ENCODE measurements at places on chromosomes 1 and 21. TPM values are rescaled to one million over a fixed set of nuclear protein-coding genes. Genes with fewer than 3 reads are reported as not detected.
A peak's percentile ranks its signal among the peaks of the same experiment; 100 is the strongest.

- no peak for DNase-seq
Observed at GRCh38 chr1:28298438-28298837, 30.4 kb upstream of the MED18 start.

GRCh38 chr1:40036574-40036973, 4.0 kb upstream of the CAP1 start:
- peak; percentile 53 for DNase-seq

DNA sequence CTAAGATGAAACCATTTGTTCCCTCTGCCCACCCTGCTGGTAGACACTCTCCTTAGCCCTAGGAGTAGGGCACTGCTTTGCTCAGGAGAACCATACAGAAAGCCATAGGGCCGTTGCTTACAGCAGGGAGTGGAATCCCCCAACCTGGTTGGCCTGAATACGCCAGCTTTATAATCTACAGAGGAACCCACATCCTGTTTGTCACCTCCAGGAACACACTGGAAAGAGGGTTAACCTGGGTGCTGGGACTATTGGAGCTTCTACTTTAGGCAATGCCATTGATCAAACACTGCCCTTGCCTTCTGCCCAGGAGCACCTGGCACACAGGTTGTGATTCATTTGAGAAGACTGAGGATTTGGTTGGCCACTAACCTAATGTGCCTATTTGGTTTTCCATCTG, 124.8 kb downstream of the TNR start:
- DNase-seq = no peak

TRIM45 gene
- total RNA-seq = 106 TPM

GRCh38 chr1:248842781-248843331, 4.8 kb downstream of the ZNF672 start:
- DNase-seq = no peak

GRCh38 chr21:44289381-44290010, 3.8 kb downstream of the AIRE start:
- DNase-seq = no peak

GRCh38 chr1:87051965-87052364, 137.5 kb downstream of the HS2ST1 start:
- no peak for DNase-seq

CAMK2N1 gene
- total RNA-seq = 126 TPM

DNA sequence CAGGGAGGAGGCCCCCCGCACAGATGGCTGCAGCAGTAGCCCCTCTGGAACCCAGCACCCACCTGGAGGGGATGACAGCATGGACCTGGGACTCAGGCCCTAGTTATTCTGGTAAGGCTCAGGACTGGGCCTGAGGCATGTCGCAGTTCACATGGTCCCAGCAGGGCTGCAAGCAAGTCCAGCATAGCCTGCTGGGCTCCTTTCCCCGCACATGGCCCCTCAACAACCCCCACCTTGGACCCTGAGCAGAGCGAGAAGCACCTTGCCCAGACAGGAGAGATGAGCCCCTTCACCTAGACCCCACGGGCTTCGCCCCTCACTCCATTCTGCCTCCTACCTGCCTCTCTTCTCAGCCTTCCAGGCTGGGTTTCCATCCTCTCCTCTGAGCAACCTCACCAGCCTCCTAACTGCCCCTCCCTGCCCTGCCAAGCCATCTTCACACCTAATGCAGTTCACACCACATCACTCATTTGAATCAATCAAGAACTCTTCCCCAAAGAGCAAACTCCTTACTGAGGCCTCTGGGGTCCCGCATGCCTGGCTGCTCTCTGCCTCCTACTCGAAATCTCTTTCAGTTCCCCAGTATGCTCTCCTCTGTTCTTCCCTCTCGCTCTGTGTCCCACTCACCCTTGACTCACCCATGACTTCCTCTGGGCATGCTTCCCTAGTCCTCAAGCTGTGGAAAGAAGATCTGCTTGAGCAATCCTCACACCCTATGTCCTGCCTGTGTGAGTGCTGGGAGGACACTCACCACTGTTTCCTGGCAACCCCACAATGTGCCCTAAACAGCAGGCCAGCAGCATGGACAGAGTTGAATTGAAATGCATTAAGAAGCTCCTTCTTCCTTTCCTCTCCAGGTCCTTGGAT, 9.4 kb upstream of the THEMIS2 start:
- DNase-seq = peak; percentile 45

DNA sequence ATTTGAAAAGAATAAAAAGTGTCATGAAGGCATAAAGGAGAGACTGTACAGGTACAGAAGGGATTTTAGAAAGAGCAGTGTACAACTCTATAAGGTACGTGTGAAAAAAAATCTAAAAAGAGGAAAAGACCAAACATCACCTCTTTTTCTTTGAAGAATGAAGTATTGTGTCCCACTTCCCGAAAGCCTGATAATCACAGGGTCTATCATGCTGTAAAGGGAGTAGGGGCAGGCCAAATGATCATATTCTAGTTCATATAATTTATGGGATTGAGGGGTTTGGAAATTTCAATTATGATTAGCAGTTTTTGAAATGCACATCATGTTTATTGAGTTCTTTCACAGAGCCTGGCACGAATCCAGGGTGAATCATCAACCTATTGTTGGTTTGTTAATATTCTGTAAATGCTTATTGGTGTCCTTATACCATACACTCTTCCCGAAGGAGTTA, 910 bp upstream of the RERE start:
- DNase-seq = peak; percentile 46

TMEM51 gene
- total RNA-seq = 20.9 TPM

- no peak for DNase-seq
Observed at GRCh38 chr1:182586380-182586779, 2.7 kb downstream of the RNASEL start.

DNA sequence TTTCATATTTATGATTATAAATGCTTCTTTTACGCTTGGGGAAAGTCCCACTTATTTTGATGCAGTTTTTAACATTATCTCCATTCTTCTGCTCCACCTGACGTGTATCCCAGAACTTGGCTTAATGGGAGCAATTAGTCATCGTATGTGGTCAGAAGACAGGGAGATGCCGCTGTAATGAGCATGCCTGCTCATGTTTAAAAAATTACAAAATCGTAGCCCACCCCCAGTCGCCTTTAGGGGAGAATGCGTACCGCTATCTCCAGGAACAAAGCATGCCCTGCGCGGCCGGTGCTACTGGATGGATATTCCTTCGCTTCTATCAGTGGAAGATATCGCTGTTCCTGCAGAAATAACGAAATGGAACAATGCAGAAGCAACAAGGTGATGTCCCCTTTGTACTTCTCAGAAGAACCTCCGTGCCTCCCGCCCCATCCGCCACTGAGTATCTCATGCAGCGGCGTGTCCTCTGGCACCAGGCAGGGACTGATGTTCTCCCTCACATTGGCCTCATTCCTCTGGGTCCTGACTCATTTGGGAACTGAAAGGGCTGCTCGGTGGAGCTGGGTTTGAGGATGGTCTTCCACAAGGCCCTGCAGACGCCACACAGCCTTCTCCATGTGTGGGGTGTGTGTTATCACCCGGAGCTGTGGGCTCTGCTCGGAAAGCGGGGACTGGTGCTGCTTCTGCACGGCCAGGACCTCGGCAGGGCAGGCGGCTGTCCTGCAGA, 116.3 kb upstream of the COL6A1 start:
- no peak for DNase-seq

DISP3 gene
- total RNA-seq = 0.16 TPM

- no peak for DNase-seq
Observed at GRCh38 chr1:222068937-222069336, 327.0 kb upstream of the DUSP10 start.

SPRR2A gene
- not detected for total RNA-seq

GRCh38 chr1:189782295-189782694, 695.4 kb downstream of the BRINP3 start:
- no peak for DNase-seq

DNA sequence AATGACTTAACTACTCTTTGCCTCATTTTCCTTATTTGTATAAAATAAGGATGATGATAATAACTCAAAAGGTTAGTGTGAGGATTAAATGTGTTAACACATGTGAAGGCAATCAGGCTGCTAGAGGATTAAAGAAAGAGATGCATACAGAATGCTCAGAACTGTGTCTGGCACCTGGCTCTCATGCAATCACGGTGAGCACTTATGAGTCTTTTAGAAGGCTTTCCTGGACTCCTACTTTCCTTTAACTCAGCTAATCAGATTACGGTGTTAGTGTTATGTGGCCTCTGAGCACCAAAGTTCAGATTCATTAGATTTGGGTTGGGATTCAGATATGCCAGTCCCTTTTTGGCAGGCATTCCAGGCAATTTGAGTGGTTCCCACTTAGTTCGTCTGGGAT, 311.6 kb upstream of the USP24 start:
- DNase-seq = no peak

DNA sequence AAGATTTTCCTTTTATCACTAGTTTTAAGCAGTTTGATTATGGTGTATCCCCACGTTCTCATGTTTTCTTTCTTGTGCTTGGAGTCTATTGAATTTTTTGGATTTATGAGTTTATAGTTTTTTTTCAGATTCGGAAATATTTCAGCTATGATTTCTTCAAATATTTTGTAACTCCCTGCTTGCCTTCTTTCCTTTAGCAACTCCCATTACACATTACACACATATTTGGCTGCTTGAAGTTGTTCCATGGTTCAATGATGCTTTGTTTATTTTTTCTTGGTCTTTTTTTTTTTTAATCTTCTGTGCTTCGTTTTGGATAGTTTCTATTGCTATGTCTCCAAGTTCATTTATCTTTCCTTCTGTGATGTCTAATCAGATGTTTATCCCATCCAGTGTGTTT, 48.5 kb upstream of the WARS2 start:
- no peak for DNase-seq

GRCh38 chr1:71785450-71785849, 496.9 kb downstream of the NEGR1 start:
- no peak for DNase-seq

DNA sequence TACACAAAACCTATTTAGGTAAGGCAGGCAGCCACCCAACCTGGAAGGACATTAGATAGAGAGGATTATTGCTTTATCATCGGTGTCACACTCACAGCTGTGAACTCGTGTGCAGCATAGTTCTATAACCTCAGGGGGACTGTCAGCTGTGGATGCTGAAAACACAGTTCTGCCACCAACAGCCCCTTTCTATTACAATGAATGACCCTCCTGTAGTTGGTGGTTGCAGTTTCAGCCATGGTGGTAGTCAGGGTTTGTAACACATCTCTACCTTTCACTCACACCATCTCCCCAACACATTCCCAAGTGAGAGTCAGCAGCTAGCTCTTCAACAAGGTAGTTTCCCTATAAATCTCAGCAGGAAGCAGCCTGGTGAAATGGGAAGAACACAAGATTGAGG, 136.8 kb downstream of the ZC3H11B start:
- no peak for DNase-seq

- DNase-seq = no peak
Observed at GRCh38 chr21:34558166-34558565, 46.2 kb upstream of the KCNE1 start.

RPE65 gene
- total RNA-seq = not detected

KCNA2 gene
- total RNA-seq = 0.68 TPM

- DNase-seq = no peak
Observed at GRCh38 chr1:110639724-110640386, 33.7 kb upstream of the KCNA2 start.

CR1 gene
- 1.6 TPM for total RNA-seq

- DNase-seq = peak; percentile 37
Observed at GRCh38 chr1:234322979-234323378, 50.3 kb upstream of the COA6 start.

DNA sequence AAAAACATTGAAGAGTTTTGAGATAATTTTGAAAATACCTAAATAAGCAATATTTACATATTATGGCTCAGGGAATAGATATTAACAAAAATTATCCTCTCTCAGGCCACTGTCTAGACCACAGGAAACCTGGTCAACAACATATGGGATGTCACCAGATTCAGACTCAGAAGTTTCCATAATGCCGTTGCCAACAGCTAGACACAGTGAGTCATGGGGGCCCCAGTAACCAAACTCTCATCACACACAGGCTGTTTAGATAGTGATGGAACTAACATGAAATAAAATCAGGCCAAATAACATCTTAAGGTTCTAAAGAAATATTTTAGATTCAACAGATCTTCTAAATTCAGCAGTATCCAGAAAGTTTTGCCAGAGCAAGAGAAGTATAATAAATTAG, 681.7 kb upstream of the ADAMTS5 start:
- no peak for DNase-seq

PGLYRP4 gene
- total RNA-seq = not detected

SLC25A33 gene
- total RNA-seq = 4.9 TPM

DNA sequence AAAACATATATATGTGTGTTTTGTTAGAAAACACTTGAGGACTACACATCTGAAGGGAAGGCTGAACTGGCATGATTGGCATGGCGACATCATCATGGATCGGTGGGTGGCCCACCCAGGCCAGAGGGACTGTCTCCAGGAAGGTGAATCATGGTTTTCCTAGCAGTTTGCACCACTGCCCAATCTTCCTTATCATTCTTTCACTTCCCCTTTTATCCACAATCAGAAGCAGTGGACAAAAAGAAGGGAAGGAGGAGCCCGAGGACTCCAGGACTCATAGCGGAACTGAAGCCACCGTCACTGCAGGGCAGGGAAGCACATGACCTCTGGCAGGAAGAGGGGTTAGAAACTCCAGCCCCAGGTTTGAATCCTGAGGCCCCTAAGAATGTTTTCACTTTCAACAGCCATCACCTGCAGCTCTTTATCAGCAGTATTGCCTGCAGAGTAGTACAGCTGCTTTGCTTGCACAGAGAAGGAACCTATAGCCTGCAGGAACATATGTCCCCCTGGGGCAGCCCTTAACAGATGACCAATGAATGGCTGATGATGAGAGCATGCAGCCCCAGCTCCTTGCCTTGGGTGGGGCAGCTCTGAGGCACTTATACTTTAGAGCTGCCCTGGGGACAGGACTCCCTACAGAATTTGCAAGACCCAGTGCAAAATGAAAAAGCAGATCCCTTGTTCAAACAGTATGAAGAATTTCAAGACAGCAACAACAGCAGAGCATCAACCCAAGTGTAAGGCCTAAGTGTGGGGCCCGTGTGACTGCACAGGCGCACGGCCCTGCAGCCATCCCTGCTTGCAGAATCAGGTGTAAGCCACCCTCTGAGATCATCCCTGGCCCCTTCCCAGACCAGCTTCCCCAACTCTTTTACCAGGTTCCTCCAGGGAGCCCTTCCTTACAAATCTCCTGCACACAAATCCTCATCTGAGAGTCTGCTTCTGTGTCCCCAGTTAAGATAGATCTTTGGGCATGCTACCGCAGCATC, 241.8 kb upstream of the IRF2BP2 start:
- DNase-seq = no peak

DNA sequence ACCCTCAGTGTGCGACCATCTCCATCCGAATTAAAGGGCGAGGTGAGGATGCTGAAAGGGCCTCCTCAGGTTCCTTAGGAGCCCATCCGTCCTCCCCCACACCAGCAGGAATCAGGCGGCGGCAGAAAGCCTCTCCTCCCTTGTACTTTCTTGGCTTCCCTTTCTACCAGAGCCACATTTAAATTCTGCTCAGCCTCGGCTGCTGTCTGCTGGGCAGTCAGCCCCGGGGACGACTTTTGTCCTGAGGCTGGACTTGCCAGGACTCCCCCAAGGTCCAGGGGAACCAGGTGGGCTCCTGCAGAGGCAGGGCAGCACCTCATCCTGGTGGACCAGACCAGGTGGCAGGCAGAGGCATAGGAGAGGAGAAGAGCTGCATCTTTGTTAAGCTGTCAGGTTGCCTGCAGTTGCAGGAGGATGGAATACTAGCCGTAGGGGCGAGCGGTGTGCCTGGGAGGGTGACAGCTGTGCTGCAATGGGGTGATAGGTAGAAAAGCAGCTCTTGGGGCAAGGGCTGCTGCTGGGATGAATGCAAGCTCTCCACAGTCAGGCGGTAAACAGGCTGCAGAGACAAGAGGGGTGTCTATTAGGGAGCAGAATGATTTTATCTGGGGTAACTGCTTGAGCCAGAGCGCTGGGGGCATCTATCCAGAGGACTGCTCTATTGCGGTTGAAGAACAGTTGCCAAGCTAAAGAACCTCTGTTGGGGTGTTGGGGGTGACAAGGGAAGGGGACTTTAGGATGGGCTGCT, 46.2 kb upstream of the WASF2 start:
- DNase-seq = no peak

Data from transverse colon (tissue), 4 donors.